Suppressor macrophage treated with lipopolysaccharide for 4 hours (primary cell): ENCODE measurements at places on chromosomes 16 and 17.

GRCh38 chr17:73349647-73350046 lies 37.8 kb upstream of the CDC42EP4 start:
- DNase-seq = no peak

DNA sequence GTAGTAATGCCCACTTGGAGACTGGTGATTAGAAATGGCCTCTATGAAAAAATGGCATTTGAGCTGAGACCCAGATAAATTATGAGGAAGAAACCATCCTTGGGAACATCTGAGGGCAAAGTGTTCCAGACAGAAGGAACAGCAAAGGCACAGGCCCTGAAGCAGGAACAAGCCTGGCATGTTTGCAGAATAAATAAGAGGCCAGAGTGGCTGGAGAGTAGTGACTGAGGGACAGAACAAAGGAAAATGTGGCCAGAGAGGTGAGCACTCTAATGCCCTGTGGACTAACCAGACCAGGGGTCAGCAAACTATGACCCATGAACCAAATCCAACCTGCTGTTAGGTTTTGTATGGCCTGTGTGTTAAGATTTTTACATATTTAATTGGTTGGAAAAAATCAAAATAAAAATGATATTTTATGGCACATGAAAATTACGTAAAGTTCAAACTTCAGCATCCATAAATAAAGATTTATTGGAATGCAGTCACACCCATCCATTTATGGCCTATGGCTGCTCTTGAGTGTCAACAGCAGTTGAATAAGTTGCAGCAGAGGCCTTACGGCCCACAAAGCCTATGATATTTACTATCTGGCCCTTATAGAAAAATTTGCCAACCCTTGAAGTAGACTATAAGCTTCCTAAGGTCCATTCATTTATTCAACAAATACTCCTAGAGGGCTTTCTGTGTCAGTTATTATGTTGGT lies 210.0 kb upstream of the TOX3 start:
- DNase-seq = no peak

GRCh38 chr17:44769230-44769629 lies 10.4 kb downstream of the ADAM11 start:
- DNase-seq = no peak

- no peak for DNase-seq
Measured at GRCh38 chr17:74838274-74838673, 21.4 kb downstream of the GRIN2C start.

GRCh38 chr17:5331506-5331905 lies 49.4 kb downstream of the RABEP1 start:
- no peak for DNase-seq

DNA sequence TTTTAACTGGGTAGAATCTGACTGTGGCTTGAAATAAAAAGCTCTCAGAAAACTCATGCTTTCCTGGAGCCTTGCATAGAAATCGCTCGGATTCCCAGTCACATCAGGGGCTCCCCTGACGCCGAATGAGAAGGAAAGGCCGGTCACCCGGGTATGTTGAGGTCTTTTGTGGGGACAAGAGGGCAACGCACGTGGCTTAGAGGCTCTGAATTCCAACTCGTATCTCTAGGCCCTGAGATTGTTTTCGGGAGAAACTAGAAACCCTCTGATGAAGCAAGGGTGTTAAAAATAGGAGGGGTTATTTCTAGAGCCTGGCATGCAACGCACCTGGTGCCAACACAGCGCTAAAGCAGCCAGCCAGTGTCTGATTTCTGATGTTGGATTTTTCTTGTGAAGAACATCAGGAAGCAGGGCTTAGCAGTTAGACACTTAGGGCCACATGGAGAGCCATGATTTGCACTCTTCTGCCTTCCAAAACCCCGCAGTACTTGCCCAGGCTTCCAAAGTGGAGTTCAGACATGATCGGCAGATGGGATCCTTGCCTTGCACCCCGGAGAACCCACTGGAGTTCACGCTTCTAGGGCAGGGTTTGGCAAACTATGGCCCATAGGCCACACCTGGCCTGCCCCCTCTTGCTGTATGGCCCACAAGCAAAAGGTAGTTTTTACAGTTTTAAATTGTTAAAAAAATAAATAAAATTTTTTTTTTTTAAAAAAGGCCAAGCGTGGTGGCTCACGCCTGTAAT lies 12.6 kb downstream of the CACNG1 start:
- no peak for DNase-seq

DNA sequence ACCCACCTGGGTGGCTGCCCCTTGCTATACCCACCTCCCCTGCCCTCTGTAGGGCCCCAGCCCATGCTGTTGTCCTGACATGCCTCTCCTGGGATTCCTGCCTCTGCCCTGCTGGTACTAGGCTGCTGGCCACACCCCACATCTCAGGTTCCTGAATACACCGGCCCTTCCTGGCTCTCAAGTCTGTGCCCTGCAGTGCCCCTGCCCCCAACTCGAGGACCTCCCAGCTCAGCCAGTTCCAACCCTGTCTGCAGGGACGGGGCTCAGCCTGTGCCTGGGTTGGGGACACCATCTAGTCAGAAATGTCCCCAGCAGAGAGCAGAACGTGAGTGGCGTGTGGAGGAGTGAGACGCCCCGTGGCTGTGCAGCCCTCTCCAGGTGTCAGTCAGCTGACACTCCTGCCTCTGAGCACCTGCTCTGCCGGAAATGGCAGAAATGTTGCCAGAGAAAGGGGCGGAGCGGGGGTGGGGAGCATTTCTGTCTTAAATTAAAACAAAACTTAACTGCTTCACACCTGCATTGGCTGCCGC lies 28.7 kb downstream of the ACSF3 start:
- DNase-seq = no peak
